ENCODE measurements at places on chromosomes 3 and 15.

GRCh38 chr3:194739498-194740284 is 54.0 kb downstream of the FAM43A start:
- DNase-seq: no peak

DNA sequence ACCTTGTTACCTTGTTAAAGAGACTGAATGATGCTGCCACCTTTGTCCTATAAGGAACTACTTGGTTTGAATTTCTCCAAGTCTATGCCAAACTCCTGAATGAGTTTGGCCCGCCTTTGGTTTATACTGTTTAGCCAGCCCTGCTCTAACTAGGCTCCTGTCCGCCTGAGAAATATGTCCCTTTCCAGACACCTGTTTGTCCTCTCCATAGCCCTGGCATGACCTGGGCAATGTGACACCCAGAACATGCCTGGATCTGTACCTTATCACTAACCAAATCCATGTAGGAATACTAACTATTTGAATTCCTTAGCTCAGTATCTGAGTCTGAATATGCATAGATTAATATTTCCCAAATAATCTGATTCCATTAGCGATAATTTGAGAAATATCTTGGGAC is 24.4 kb upstream of the TMC3 start:
- DNase-seq: no peak

DNA sequence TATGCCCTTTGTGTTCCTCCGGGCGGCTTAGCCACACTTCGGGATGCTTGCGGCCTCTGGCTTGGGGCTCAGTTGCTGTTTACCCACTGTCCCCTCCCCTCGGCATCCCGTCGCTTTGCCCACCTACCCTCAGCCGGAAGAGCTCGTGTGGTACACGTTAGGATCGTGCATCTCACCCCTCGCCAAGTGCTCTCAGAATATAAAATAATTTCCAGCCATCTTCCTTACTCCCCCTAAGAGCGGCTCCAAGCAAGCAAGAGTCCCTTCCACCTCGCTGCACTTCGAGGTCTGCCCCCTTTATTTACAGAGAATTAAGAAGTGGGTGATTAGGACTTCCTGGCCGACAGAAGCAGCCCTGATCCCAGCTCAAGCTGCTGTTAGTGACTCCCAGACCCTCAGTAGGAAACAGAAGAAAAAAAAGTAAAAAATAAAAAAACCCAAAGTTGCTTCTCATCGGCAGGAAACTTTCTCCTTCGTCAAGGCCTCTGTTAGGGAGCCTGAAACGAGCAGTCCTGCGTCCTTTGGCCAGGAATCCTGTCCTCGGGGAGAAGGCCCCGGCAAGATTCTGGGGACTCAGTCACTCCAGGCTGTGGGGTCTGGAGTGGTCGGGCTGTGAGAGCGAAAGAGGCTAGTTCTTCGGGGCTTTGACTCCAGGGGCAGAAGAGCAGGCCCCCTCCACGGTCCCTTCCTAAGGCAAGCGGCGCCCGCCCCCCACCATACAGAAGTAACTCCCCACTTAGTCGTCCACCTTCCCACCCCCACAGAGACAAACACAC is 3.0 kb downstream of the MEIS2 start:
- DNase-seq: no peak

- DNase-seq: no peak
These were observed 104.2 kb upstream of the SPRED1 start for GRCh38 chr15:38148471-38148870.

DNA sequence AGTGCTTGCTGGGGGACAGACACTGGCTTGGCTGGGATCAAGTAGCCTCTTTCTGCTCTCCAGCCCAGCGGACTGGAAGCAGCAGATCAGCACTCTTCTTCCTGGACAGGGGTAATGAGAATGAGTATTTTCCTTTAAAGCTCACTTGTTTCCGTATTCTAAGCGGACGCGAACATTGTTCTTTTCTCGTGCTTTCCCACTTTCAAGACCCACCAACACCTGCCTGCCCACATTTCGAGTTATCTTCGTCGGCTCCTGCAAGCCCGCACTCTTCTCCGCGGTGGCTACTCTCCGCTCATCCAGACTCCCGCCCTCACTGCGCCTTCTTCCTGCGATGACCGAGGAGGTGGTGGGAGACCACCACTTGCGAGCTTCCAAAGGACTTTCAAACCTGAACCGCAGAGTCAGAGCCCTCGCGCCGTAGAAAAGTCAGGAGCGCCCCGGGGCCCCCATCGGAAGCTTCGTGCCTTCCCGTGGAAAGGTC is 1.6 kb upstream of the PPM1L start:
- no peak for DNase-seq

DNA sequence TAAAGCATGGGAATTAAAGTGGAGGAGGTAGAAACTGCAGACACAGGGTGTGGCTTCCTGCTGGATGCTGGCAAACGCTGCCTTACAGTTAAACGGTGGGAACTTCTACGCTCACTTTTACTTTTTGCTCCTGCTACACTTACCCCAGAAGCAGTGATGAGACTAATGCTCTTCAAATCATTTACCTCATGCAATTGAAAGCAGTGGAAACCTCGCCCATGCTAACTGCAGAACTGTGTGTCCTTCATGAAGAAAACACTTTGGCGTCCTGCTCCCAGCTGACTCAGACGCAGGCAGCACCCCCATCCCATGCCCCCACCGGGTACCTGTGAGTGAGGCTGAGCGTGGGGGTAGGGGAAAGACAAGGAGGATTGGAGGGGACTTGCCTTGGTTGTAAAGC is 31.8 kb downstream of the UPK1B start:
- no peak for DNase-seq

GRCh38 chr3:36837089-36837488 is 72.7 kb upstream of the DCLK3 start:
- no peak for DNase-seq

DNA sequence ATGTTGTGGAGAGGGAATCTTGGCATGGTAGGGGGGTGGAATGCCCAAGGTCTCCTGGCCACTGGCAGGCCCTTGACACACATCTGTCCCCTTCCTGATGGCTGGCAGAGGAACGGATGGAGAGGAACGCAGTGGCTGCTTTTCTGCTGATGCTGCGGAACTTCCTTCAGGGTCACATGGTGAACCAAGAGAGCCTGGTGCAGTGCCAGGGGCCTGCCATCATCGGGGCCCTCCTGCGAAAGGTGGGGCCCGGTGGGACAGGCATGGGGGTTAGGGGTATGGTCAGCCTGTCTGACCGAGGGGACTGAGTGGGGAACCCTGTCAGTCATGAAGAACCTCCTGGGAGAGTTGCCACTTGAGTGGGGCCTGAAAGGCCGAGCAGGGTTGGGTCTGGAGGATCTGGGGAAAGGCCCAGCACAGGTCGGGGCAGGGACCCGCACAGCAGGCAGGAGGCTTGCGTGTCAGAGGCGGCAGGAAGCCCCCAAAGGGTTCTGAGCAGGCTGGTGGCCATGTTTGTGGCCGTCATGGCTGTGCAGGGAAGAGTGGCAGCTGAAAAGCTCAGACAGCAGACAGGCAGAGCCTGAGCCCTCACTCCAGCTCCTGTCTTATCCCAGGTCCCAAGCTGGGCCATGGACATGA is 18.1 kb downstream of the NBEAL2 start:
- no peak for DNase-seq

GRCh38 chr3:122183893-122184590 is 574 bp downstream of the CASR start:
- no peak for DNase-seq

- DNase-seq: peak; percentile 4
These were observed 126.5 kb downstream of the FMN1 start for GRCh38 chr15:33068007-33068481.

DNA sequence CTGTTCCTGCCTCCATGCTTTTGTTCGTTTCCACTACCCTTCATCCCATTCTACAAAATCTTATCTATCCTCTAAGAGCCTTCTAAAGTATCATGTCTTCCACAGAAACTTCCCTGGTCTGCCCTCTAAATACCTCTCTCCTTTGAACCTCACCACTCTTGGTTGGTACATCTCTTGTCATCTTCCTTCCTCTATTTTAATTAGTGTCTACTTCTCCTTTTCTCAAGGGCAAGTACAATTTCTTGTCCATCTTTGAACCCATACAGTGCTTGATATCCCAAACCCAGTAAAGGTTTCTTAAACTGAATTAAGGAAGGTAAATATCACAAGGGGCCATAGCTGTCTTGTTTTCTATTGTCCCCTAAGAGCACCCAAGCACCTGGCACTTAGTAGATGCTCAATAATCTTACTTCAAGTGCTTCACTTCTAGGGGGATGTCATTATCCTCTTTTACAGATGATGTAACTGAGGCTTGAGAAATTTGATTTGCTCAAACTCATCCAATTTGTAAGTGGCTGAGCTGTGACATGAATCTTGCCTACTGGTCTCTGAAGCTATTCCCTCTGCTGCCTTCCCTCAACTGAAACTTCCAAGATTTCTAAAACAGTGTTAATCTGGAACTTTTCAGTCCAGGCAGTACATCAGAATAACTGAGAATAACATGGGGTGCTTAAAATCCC is 2.6 kb upstream of the DAPK2 start:
- DNase-seq: no peak

DNA sequence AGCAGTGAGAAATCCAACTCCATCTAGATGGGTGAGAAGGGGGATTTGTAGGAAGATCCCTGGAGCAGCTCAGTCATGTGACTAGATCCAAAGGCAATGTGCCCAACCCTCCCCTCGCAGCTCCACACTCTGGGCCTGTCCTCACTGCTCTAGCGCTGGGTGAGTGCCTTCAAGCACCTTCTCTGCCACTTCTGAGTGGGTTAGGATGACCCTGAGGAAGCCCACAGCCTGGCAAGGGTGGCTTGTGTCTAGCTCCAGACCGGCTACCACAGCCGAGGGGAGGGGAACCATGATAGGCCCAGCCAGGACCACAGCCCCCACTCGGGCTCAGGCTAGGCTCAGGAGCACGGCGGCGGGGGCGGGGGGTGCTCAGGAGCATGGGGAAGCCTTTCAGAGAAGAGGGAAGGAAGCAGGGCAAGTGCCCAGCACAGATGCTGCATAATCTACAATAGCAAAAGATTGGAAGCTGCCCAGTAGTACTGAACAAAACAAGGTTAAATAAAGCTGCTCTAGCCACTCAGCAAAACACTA is 1.7 kb downstream of the SPATA12 start:
- DNase-seq: no peak

GRCh38 chr3:536417-536813 is 339.9 kb downstream of the CHL1 start:
- no peak for DNase-seq

- DNase-seq: no peak
These were observed 29.6 kb downstream of the SST start for GRCh38 chr3:187640569-187641059.

DNA sequence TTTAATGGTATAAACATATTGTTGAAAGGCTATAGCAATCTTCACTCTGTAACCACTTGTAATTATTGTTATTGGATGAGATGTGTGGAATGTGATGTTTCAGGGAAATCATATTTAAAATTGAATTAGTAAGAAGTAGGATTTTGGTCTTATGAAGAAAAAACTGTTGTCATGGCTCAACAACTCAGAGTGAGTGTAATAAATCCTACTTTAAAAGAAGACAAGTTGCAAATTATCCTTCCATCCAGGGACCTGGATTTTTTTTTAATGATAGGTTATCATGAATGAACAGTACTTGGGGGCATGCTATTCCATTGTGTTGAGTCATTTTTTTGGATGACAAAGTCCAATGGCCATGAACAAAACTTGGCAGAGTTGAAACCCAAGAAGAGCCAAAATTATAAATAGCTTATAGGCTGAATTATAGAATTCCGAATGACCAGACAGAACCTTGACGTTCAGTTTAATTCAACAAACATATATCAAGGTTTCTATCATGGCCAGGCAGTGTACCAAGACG is 625.5 kb upstream of the ZNF717 start:
- DNase-seq: no peak

GRCh38 chr3:141095546-141095937 is 44.4 kb downstream of the SPSB4 start:
- DNase-seq: no peak

- DNase-seq: no peak
These were observed 166.2 kb upstream of the KBTBD8 start for GRCh38 chr3:66831931-66832330.

- no peak for DNase-seq
These were observed 5.3 kb downstream of the PLA2G4D start for GRCh38 chr15:42088801-42089640.

DNA sequence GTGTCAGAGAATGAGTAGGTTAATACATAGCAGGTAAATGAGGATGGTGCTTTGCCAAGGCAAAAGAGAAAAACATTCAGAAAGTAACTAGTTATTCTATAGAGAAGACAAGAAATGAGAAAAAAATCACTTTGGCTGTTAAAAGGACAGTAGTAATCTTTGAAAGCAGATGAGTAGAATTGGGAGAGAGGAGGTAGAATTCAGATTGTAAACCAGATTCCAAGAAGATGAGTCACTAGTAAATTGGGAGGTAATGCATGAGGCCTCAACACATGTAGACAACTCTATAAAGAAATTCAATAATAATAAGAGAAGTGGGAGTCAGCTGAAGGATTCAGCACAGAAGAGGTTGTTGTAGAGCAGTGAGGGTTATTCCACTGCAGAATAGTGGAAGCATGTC is 81.4 kb downstream of the MBNL1 start:
- DNase-seq: no peak

- no peak for DNase-seq
These were observed 423.6 kb upstream of the MDFIC2 start for GRCh38 chr3:70736009-70736408.

GRCh38 chr3:115804713-115805119 is 181.4 kb downstream of the GAP43 start:
- DNase-seq: no peak

DNA sequence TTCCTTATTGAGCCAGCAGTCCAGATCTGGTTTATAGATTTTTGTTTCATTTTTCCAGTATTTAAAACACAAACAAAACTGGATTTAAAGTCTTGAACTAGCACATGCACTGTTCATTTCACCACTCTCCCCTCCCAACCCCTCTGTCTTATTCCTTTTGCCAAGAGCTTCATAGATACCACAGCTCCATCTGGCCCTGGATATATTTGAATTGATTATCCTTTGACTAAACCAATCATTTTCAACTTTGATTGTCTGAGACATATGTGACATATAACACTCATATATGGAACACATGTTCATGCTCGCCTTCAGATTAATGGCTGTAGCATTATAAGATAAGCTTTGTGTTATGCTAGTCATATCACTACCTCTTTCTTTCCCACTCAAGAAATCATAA is 376.6 kb upstream of the NAALADL2 start:
- DNase-seq: no peak

DNA sequence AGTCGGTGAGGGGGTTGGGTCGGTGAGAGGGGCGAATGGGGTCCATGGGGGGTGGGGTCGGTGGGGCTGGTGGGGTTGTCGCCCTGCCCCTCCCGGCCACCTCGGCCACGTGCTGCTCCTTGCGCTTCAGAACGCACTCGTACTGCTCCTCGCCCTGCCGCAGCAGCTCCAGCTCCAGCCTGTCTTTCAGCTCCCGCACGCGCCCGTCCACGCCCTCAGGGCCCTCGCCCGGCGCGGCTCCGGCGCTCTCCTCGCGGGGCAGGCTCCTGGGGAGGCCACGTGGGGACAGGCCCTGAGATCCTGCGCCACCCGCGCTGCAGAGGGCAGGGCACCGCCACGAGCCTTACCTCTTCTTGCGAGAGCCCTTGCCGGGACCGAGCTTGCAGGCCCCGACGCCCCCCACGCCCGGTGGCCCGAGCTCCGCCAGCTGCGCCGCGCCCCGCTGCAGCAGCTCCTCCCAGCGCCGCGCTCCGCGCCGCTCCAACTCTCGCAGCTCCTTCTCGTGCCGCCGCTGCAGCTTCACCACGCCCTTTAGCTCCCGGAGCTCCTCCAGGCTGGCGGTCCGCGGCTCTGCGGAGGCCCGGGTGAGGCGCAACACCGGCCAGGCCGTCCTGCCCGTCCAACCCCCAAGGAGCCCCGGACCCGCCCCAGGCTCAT is 8.2 kb upstream of the ANKRD63 start:
- DNase-seq: no peak
